ENCODE measurements at places on chromosomes 3 and 15.

DNA sequence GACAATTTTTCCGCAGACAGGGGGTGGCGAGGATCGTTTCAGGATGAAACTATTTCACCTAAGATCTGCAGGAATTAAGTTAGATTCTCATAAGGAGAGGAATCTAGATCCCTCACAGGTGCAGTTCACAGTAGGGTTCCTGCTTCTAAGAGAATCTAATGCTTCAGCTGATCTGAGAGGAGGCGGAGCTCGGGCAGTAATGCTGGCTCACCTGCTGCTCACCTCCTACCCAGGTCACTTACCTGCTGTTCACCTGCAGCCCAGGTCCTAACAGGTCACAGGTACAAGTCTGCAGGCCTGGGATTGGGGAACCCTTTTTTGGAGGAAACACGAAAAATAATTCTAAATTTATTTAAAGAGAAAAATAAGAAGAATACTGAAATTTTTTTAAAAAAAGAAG, 406.8 kb downstream of the MCTP2 start:
- no peaks in the 10 kb centered on the region for H3K36me3 ChIP-seq
- no peaks in the 10 kb centered on the region for H3K27me3 ChIP-seq
- no peak overlapping the region for H3K4me3 ChIP-seq
- no peaks in the 10 kb centered on the region for H3K4me1 ChIP-seq

DNA sequence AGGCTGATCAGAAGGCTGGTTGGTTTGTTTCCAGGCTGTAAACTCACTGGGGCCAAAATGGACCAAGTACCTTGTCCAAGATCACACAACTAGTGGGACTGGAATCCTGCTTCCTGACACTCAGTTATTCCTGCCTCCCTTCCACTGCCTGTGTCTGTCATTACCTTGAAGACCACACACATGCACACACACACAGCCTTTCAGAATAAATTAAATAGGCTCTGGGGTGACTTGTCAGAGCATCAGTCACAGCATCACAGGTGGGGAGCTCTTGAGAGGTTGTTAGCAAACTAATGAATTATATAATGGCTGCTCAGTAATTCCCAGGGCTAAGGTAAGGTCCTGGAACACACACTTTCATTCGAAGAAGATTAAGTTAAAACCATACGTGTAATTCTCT, 231.8 kb downstream of the UACA start:
- H3K4me3 ChIP-seq, result no peak overlapping the region
- peaks cover 10% of the 10 kb centered on the region for H3K4me1 ChIP-seq
- H3K36me3 ChIP-seq, result no peaks in the 10 kb centered on the region
- no peak overlapping the region for H3K27ac ChIP-seq
- DNase-seq, result no peak

DNA sequence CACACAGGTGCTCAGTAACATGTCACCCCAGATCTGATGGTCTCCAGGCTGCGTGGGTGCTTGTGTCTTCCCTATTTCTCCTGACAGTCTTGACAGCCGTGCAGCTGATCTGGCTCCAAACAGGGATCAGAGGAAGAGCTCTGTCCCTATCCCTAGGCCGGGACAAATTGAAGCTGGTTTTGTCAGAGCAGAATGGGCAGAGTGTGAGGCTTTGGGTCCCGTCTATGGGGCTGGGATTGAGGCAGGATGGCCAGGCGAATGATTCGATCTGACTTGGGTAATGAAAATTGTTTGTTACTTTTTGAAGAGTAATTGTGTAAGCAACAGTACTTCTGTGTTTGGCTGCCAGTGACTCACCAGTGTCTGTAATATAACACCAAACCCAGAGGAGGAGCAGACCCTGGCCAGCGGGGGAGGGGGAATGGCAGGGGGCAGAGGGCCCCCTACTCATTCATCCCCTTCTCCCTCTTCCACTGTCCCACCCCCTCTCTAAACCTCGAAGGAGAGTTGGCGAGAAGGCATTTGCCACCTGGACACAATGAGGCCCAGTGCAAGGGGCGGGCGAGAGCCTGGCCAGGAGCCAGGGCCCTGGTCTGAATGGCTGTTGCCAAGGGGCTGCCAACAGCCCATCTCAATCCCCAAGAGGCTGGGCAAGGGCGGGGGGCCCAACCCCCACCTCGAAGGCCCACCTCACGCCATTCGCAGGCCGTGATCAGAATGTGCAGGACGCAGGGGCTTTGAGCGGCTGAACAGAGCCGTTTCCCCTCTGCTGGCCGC, 4.9 kb upstream of the MAGEF1 start:
- DNase-seq, result peak; percentile 82
- peak overlapping the region; percentile 31 for H3K4me3 ChIP-seq
- no peaks in the 10 kb centered on the region for H3K36me3 ChIP-seq
- H3K4me1 ChIP-seq, result peaks cover 26% of the 10 kb centered on the region
- peak overlapping the region; percentile 49 for H3K27ac ChIP-seq

- peaks cover 15% of the 10 kb centered on the region for H3K4me1 ChIP-seq
- H3K27ac ChIP-seq, result no peak overlapping the region
- no peaks in the 10 kb centered on the region for H3K36me3 ChIP-seq
- H3K27me3 ChIP-seq, result no peaks in the 10 kb centered on the region
Observed at GRCh38 chr15:72503147-72503546, 29.0 kb downstream of the ARIH1 start.

DNA sequence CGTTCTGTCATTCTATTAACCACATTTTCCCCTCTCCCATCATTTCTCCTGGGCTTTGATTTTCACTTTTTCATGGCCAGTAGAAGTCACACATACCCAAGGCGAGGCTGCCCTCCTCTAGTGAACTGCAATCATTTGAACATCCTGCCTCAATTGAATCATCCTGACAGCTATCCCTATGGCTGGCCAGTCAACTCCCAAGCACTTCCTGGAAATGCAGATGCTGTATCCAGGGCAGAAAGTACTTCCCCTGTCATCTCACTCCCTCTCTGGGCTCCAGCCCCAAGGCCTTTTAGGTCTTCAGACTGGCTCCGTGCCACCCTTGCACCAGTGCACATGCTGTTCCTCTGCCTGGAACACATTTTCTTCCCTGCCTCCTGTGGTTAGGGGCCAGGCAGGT, 738.3 kb upstream of the CFAP20DC start:
- H3K4me3 ChIP-seq, result no peak overlapping the region
- H3K36me3 ChIP-seq, result no peaks in the 10 kb centered on the region
- H3K4me1 ChIP-seq, result no peaks in the 10 kb centered on the region
- H3K27ac ChIP-seq, result no peak overlapping the region

GRCh38 chr3:184405075-184406030, 25.5 kb downstream of the CHRD start:
- H3K36me3 ChIP-seq, result no peaks in the 10 kb centered on the region
- H3K4me3 ChIP-seq, result no peak overlapping the region
- no peaks in the 10 kb centered on the region for H3K4me1 ChIP-seq
- H3K27ac ChIP-seq, result no peak overlapping the region
- DNase-seq, result no peak

- H3K4me1 ChIP-seq, result no peaks in the 10 kb centered on the region
- H3K27me3 ChIP-seq, result no peaks in the 10 kb centered on the region
- H3K36me3 ChIP-seq, result no peaks in the 10 kb centered on the region
- no peak for DNase-seq
- no peak overlapping the region for H3K27ac ChIP-seq
- no peak overlapping the region for H3K4me3 ChIP-seq
Observed at GRCh38 chr15:41323611-41324010, 8.8 kb downstream of the OIP5 start.

Data from GM23248 (cell line).